HT-29 (cell line): ENCODE measurements at places on chromosomes 4 and X. TPM values are rescaled to one million over a fixed set of nuclear protein-coding genes. Genes with fewer than 3 reads are reported as not detected.

- DNase-seq: no peak
Measured at GRCh38 chr4:164318350-164318749, 435.6 kb upstream of the SMIM31 start.

The CT45A10 gene
- total RNA-seq: not detected in 2 replicates

The TMPRSS11F gene
- total RNA-seq: not detected in 2 replicates

The KCNE5 gene
- total RNA-seq: 0.23 and 0.34 TPM in 2 replicates

The TEX13D gene
- not detected in 2 replicates for total RNA-seq
